Ascending aorta (tissue), 2 donors: ENCODE measurements at places on chromosomes 11 and 22. TPM values are rescaled to one million over a fixed set of nuclear protein-coding genes. Genes with fewer than 3 reads are reported as not detected.

- no peak for DNase-seq
- H3K4me1 ChIP-seq, result no peaks in the 10 kb centered on the region
These were observed 201.1 kb downstream of the CADM1 start for GRCh38 chr11:115302946-115303703.

DNA sequence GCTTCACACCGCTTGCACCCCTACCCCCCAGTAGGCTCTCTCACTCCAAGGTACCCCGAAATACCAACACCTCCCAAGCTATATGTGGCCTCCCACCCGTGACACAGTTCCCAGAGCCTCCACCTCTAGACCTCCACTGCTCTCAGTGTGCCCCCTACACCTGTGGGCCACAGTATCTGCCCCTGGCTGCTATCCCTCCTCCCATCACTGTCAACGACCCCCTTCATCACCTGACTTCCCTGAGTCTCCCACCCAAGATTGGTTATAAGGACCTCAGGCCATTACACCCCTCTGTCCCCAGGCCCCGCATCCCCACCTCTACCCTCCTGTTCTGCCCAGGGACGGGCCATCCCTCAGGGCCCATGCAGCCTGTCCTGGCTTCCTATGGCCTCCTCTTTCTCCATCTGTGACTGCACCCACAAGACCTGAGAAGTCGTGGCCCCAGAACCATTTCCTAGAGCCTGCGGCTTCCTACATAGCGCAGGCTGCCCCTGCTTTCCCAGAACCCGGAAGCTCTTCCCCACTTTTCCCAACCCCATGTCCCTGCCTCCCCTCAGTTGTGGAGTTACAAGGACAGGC, 734 bp downstream of the ACR start:
- no peaks in the 10 kb centered on the region for H3K36me3 ChIP-seq
- no peak overlapping the region for H3K4me3 ChIP-seq
- no peak for DNase-seq
- H3K4me1 ChIP-seq, result no peaks in the 10 kb centered on the region
- no peaks in the 10 kb centered on the region for H3K27me3 ChIP-seq

DNA sequence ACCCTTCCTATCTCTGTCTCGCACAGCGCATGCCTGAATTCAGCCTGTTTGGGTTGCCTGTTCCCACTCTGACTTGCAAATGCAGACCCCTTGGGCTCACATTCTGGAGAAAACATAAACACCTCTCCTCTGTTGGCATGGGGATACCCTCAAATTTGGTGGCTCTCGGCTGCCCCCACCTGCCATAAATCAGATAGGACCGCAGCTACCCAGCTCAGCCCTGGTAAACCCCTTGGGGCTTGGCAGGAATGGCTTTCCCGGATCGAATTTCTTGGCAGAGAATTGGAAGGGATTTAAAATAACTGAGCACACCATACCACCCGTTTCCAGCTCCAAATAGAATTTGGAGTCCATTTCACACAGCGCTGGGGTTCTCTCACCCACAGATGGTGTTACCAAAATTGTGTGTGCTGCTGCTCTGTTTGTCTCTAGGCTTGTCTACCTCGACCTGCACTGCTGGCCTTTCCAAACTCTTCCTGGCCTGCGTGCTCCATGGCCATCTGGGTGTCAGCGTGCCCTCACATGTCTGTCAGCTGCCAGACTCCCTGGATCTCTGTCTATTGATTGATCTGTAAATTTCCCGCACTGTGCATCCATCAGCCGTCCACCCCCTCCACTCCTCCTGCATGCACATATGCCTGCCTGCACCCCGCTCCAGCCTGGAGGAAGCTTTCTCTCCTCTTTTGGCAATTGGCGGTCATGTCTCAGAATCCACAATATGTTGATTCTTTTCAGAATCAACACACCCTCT, 134.0 kb downstream of the NTM start:
- no peaks in the 10 kb centered on the region for H3K27me3 ChIP-seq
- H3K4me3 ChIP-seq, result no peak overlapping the region
- H3K27ac ChIP-seq, result no peak overlapping the region
- DNase-seq, result no peak
- no peaks in the 10 kb centered on the region for H3K4me1 ChIP-seq

GRCh38 chr11:35182317-35182939, 43.5 kb downstream of the CD44 start:
- H3K4me1 ChIP-seq, result peaks cover 25% of the 10 kb centered on the region
- no peaks in the 10 kb centered on the region for H3K27me3 ChIP-seq
- no peak overlapping the region for H3K27ac ChIP-seq

DNA sequence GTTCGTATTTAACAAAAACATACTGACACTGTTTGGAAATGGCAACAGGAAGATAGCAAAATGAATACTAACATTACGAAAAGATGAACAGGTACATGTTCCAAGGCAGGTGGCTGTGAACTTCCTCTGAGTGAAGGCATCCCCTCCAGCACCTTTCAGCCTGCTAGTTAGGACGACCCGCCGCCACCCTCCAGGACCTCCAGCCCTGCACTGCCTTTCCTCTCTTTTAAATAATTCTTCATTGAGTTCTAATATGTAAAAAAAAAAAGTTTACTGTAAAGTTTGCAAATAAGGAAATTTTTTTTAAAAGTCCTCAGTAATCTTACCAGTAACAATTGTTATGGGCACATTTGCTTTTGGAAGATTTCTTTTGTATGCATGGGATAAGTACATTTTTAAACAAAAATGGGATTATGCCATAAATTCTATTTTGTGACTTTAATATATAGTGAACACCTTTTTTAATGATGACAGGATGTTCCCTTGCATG, 6.0 kb downstream of the NEAT1 start:
- no peaks in the 10 kb centered on the region for H3K27me3 ChIP-seq
- H3K36me3 ChIP-seq, result peaks cover 37% of the 10 kb centered on the region
- DNase-seq, result peak; percentile 70
- peaks cover 33% of the 10 kb centered on the region for H3K4me1 ChIP-seq
- peak overlapping the region; percentile 80 for H3K4me3 ChIP-seq
- H3K27ac ChIP-seq, result peak overlapping the region; percentile 99

DNA sequence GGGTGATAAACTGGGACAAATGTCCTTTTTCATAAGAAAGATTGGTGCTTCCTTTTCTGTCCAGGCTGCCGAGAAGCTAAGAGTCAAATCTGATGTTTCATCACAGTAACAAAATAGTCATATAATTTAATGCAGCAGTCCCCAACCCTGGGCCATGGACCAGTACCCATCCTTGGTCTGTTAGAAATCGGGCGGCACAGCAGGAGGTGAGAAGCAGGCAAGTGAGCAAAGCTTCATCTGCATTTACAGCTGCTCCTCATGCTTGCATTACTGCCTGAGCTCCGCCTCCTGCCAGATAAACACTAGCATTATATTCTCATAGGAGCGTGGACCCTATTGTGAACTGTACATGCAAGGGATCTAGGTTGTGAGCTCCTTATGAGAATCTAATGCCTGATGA, 26.2 kb downstream of the PRR14L start:
- no peak overlapping the region for H3K4me3 ChIP-seq
- H3K4me1 ChIP-seq, result no peaks in the 10 kb centered on the region
- no peak overlapping the region for H3K27ac ChIP-seq
- H3K27me3 ChIP-seq, result no peaks in the 10 kb centered on the region

GRCh38 chr11:46413760-46414465, 22.3 kb upstream of the CHRM4 start:
- no peak for DNase-seq
- H3K27me3 ChIP-seq, result no peaks in the 10 kb centered on the region
- no peaks in the 10 kb centered on the region for H3K4me1 ChIP-seq
- peaks cover 54% of the 10 kb centered on the region for H3K36me3 ChIP-seq

DNA sequence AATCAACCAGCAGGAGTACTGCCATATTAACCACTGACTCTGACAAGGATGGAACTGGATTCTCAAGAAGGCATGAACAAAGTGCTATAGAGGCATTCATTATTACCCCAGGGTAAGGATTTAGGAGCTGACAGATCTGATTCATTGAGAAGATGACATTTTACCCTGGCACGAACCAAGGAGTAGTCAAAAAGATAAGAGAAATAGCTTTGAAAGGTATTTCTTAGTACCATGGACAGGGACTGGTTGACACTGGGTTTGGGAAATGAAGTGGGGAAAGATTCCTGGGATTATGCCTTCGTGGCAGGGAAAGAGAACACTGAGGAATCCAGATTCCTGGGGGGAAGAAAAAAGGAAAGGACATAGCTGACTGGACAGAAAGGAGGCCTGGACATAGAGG, 5.1 kb upstream of the SAAL1 start:
- H3K27me3 ChIP-seq, result no peaks in the 10 kb centered on the region
- no peaks in the 10 kb centered on the region for H3K4me1 ChIP-seq

GRCh38 chr11:130581646-130582045, 133.2 kb downstream of the ADAMTS15 start:
- no peak for DNase-seq
- H3K36me3 ChIP-seq, result no peaks in the 10 kb centered on the region
- H3K27me3 ChIP-seq, result no peaks in the 10 kb centered on the region
- no peak overlapping the region for H3K4me3 ChIP-seq
- H3K4me1 ChIP-seq, result peaks cover 23% of the 10 kb centered on the region
- H3K27ac ChIP-seq, result peak overlapping the region; percentile 67

DNA sequence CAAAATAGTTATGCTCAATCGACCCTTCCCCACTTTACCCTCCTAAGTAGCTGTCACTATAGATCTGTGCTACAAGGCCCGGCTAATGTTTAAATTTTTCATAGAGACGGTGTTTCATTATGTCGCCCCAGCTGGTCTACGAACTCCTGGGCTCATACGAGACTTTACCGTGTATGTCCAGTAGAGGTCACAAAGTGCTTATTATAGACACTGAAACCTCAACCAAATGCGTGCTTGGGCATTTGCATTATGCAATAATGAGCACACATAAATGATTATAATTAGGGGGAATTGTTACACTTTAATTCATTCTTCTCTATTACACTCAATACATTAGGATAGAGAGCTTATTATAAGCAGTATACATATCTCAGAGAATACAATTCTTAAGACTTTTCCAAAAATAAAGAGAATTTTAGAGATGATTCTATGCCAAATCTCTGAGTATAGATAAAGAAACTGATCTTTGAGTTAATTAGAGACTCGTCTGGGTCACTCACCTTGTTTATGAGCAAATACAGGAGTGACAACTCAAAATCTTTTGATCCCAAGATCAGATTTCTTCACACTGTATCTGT, 12.5 kb upstream of the MRPL16 start:
- no peaks in the 10 kb centered on the region for H3K27me3 ChIP-seq
- no peaks in the 10 kb centered on the region for H3K4me1 ChIP-seq
- no peak for DNase-seq
- no peaks in the 10 kb centered on the region for H3K36me3 ChIP-seq
- H3K4me3 ChIP-seq, result peak overlapping the region; percentile 30

GRCh38 chr11:8065031-8065430, 16.0 kb upstream of the TUB start:
- DNase-seq, result no peak
- H3K27ac ChIP-seq, result no peak overlapping the region
- H3K4me1 ChIP-seq, result no peaks in the 10 kb centered on the region
- no peaks in the 10 kb centered on the region for H3K27me3 ChIP-seq

GRCh38 chr11:9126636-9127035, 35.2 kb upstream of the SCUBE2 start:
- no peaks in the 10 kb centered on the region for H3K27me3 ChIP-seq
- DNase-seq, result no peak

GRCh38 chr11:117980280-117980679, 5.9 kb upstream of the IL10RA start:
- H3K27ac ChIP-seq, result peak overlapping the region; percentile 12
- H3K36me3 ChIP-seq, result no peaks in the 10 kb centered on the region
- no peak overlapping the region for H3K4me3 ChIP-seq

The PNPLA5 gene
- not detected for total RNA-seq

The GAB2 gene
- total RNA-seq, result 21.6 TPM
